ENCODE measurements at places on chromosomes 6 and 20.

GRCh38 chr6:1817033-1817761 lies 207.5 kb downstream of the FOXC1 start:
- DNase-seq = peak; percentile 39

DNA sequence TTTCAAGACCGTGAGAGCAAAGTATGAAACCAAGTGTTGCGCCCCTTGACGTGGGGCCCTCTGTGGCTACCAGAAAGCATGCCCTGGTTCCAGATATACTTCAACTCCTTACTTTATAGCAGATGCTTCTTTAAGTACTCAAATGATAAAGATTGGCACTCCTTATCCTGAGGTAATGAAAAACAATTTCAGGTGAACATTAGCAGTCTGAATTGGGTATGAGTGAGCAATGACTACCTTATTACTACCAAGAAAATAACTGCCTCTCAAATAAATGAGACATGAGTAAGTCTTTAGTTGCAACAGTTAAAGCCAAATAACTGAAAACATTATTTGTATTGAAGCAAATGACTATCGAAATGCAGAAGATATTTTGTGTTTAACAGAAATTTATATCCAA lies 408.7 kb downstream of the MMUT start:
- no peak for DNase-seq

DNA sequence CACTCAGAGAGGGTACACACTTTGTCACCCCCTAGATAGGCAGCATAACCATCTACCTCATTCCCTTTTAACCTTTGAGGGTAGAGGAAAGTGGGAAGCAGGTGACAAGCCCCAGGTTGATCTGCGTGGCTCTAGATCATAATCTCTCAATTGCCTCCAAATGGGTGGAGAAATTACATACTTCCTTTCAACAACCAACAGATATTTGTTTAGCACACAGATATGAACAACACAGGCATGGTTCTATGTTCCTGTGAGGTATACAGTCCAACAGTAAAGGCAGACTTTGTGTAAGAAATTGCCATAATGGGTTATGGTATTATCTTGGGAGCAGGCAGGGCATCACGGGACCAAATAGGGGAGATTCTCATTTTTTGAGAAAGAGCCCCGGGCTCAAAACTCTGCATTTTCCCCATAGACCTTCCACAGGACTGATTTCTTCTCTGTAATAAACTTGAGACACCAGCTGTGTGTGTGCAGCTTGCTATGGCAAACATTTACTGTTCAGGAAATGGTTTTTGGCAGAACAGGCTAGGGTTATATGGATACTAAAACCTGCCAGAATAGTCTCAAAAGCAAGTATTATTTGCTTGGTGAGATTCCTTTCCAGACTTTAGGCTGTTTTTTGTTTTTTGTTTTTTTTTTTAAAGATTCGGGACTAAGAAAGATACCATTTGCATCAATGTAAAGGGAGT lies 126.2 kb downstream of the CD164 start:
- peak; percentile 90 for DNase-seq

DNA sequence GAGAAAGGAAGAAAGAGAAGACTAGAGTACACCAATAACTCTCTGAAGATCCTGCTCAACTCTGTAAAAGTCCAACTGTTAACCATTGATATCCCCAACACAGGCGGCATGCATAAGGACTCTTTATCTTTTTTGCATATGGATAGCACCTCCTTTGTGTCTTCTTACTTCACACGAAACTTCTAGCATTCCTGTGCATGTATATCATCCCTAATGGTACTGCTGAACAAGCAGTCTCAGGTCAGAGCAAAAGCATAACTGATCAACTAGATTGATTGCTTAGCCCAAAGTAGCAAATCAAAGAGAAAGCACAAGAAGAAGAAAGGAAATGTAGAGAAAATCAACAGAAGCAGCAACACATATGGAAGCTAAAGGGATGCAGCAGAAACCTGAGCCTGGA lies 234.4 kb downstream of the SYNE1 start:
- DNase-seq = no peak

DNA sequence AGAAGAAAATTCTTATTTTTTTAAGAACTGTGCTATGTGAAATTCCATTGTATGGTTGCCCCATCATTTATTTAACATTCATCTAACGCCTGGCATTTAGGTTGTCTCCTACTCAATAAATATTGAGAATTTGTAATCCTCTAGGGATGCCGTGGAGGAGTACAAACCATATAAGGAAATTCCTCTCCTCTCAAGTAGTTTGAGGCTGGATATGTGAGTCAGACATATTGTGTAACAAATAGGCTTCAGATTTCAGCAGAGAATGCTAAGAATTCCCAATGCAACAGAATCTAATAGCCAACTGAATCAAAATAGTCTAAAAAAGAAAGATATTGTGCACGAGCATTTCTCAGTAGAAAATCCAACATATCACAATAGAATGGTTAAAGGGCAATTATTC lies 174.7 kb downstream of the OTOR start:
- DNase-seq = no peak

DNA sequence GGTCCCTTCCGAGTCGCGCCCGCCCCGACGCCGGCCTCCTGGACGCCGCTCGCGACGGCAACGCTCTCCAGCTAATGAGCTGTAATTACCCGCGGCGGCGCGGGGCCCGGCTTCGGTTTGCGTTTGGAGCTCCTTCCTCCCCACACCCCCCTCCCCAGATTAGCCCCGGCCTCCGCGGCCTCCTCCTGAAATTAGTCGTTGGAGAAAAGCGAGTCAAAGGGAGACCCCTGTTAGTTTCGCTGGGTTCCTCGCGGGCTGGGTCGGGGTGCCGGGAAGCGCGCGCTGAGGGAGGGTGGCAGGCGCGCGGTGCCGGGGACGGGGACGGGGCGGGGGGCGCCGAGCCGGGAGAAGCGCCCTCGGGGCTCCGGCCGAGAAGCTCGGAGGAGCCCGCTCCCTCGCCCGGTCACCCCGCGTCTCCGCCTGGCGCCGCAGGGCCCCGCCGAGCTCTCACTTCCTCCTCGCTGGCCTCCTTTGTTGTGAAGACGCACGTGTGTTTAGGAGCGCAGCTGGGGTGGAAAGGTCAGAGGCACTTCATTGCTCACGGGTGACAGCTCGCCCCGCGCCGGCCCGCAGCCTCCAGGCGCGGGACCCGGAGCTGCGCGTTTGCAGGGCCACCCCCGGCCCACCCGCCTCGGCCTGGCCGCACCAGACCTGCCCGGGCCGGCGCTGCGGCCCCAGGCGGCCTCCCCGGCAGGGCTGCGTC lies 4.9 kb downstream of the FOXC1 start:
- no peak for DNase-seq

GRCh38 chr20:63350196-63350595 lies 11.0 kb downstream of the CHRNA4 start:
- no peak for DNase-seq

- DNase-seq = peak; percentile 89
Measured at GRCh38 chr6:109453594-109454495, 1.7 kb downstream of the MICAL1 start.

GRCh38 chr20:25306991-25307903 lies 59.4 kb downstream of the PYGB start:
- no peak for DNase-seq

DNA sequence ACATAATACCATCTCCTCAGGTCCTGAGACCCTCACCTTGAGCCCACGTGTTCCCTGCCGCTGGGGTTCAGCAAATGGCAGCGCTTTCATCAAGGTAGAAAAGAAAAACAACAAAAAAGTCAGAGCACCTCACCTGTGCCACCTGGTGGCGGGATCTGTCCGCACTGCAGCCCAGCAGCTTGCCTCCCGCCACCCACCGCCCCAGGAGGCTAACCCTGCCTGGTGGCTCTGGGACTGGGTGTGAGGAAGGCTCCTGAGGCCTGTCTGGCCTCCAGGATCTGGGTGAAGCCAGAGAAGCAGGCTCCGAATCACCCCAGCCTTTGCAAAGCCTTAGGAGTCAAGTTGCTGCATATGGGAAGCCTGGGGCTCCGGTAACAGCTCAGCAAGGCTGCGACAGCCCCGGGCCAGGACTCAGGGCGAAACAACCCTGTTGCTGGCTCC lies 270.8 kb downstream of the BMP7 start:
- DNase-seq = no peak

DNA sequence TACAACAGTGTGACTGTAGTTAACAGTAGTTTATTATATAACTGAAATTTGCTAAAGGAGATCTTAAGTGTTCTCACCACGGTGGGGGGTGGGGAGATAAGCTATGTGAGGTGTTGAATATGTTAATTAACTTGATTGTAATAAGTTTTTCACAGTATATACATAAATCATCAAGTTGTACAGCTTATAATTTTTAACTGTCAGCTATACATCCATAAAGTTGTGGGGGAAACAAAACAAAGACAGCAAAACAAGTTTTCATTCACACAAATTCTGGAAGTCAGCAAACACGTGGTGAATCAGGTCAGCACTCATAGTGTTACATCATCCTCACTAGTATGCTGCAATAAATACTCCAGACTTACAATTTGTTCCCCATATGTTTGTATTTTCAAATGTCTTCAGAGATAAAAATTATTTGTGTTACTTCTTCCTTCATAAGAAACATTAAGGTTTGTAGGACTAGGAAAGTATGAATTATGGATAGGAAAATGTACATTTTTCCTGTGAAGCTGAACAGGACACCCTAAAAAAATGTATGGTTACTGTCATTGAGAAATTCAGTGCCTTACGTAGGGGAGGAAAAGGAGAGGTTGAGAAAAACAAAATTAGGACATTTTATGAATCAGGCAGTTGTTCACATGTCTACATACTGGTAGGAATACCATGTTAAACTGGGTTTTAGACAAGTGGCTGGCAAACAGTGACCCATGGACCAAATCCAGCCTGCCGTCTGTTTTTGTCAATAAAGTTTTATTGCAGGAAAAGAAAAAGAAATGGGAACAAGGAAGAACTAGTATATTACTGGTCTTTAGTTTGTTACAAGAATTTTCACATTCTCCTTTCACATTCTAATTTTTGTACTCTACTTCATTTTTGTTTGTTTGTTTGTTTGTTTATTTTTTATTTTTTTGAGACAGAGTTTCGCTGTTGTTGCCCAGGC lies 6.0 kb downstream of the SUMO4 start:
- DNase-seq = no peak
